Activated T-cell treated with anti-CD3 and anti-CD28 coated beads for 48 hours (primary cell): ENCODE measurements at places on chromosomes 2 and 18.

- DNase-seq = no peak
These were observed 163.6 kb downstream of the TNS1 start for GRCh38 chr2:217839073-217839749.

- no peak for DNase-seq
These were observed 33.5 kb downstream of the DAPL1 start for GRCh38 chr2:158828378-158829164.

GRCh38 chr18:76670564-76671288 is 151.6 kb upstream of the ZNF236 start:
- DNase-seq = no peak

DNA sequence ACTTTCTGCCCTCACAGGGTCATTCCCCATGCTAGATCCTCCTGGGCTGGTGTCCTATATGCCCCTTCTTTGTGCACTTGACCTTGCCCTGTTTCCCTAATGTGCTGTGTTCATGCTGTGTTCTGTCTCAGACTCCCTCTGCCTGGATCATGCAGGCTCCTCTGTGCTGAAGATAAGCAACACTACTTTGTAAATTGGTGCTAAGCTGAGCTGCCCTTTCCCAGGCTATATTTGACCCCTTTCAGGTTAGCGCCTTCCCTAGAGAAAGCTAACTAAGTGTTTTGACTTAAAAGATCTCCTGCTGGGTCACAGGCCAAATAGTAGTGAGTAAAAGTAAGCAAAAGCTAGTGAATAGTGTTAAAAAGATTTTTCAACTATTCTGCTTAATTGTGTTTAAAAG is 257.2 kb upstream of the RGPD4 start:
- DNase-seq = no peak

GRCh38 chr2:9230051-9230802 is 23.6 kb downstream of the ASAP2 start:
- DNase-seq = no peak

GRCh38 chr2:181072486-181073235 is 92.3 kb downstream of the UBE2E3 start:
- DNase-seq = no peak
